Posterior vena cava (tissue), 2 donors: ENCODE measurements at places on chromosomes 13 and 19. TPM values are rescaled to one million over a fixed set of nuclear protein-coding genes. Genes with fewer than 3 reads are reported as not detected.

- DNase-seq: no peak
These were observed 46.2 kb downstream of the DCT start for GRCh38 chr13:94433055-94433961.

PODNL1 gene
- total RNA-seq: 8.7 TPM

TMEM38A gene
- 1.9 TPM for total RNA-seq

TPP2 gene
- 32.7 TPM for total RNA-seq

YJEFN3 gene
- total RNA-seq: 2.9 TPM

- DNase-seq: no peak
These were observed 314.7 kb upstream of the DACH1 start for GRCh38 chr13:72181661-72182060.

GRCh38 chr13:48977286-48977625 lies 1.5 kb downstream of the FNDC3A start:
- DNase-seq: no peak

GRCh38 chr13:90498096-90498495 lies 849.4 kb upstream of the MIR17HG start:
- no peak for DNase-seq

DNA sequence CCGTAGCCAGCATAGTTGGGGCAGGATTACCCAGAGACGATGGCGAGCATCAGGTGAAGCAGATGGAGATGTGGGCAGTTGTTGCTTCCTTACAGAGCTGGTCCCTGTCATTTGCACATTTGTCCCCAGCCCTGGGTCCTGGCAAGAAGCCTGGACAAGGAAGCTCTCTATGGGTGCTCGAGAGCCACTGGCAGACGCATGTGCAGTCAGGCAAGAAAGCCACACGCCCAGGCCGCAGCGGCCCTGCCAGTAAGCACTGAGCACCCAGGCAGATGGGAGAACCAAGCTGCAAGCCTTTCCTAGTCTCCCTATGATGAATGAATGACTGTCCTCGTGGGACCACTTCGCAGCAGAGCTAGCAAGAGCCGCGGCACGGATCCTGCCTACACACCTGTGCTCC lies 182.8 kb downstream of the FOXO1 start:
- no peak for DNase-seq
